Thymus (tissue), 14 donors: ENCODE measurements at places on chromosomes 5 and 9.

DNA sequence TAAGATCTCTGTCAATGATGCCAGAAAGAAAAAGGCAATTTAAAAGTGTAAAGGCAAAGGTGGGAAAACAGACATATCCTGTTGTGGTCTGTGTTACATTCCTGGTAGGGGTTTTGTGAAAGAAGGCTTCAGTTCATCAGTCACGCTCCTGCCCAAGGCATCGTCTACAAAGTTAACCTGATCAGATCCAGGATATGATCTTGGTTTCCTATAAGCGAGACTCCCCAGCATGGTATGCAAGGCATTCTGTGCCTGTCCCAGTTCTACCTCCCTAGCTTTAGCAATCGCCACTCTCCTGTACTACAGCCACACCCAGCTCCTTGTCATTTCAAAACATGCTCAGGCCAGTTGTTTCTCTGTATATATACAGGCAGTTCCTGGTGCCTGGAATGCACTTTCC lies 58.0 kb upstream of the PTPN3 start:
- H3K27ac ChIP-seq: no peak overlapping the region
- no peaks in the 10 kb centered on the region for H3K4me1 ChIP-seq
- H3K36me3 ChIP-seq: no peaks in the 10 kb centered on the region
- no peak for DNase-seq

- H3K27ac ChIP-seq: no peak overlapping the region
- H3K4me3 ChIP-seq: no peak overlapping the region
- H3K36me3 ChIP-seq: no peaks in the 10 kb centered on the region
- no peaks in the 10 kb centered on the region for H3K4me1 ChIP-seq
Observed at GRCh38 chr5:60887096-60887495, 43.0 kb upstream of the ELOVL7 start.

DNA sequence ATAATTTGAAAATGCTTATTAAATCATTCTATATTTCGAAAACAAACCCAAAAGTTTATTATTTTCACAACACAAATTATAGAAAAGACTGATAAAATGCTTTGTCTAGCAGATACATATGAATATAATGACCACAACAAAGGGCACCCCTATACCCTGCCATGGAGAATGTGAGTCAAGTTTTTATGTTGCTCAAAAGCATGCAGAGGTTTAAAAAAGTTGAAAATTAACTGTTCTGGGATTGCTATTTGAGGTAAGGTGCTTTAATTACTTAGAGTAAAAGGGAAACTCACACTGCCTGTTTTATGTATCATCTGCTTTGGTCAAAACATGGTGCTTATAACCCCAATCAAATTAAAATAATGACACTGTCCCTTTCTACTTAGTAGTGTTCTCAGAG lies 41.0 kb downstream of the MLANA start:
- no peak overlapping the region for H3K27ac ChIP-seq
- H3K4me1 ChIP-seq: no peaks in the 10 kb centered on the region
- peaks cover 5% of the 10 kb centered on the region for H3K36me3 ChIP-seq
- no peak for DNase-seq
- H3K4me3 ChIP-seq: no peak overlapping the region

DNA sequence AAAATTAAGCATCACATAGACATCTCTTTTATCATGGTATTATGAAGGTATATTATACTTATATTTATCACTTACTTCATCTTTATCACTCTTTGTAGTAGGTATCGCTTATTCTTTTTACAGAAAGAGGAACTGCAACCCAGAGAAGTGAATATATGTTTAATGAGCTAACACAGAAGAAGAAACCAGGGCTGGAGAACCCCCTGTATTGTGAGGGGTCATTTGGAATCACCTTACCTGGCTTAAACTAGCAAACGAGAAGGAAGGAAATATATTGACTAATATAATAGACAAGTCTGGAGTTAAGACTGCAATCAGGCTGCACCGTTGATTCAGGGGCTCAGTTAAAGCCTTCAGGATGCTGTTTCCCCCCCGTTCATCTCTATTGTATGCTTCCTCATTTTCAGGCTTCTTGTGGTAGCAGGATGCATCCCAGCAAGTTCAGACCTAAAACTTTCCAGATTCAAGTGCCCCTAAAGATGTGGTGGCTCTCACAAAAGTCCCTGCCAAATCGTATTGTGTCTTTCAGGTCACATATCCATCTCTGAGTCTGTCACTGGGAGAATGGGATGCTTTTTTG lies 146.4 kb downstream of the GCNT1 start:
- H3K4me3 ChIP-seq: no peak overlapping the region
- H3K36me3 ChIP-seq: no peaks in the 10 kb centered on the region
- no peaks in the 10 kb centered on the region for H3K4me1 ChIP-seq
- DNase-seq: no peak
- no peaks in the 10 kb centered on the region for H3K27me3 ChIP-seq
- H3K27ac ChIP-seq: no peak overlapping the region

DNA sequence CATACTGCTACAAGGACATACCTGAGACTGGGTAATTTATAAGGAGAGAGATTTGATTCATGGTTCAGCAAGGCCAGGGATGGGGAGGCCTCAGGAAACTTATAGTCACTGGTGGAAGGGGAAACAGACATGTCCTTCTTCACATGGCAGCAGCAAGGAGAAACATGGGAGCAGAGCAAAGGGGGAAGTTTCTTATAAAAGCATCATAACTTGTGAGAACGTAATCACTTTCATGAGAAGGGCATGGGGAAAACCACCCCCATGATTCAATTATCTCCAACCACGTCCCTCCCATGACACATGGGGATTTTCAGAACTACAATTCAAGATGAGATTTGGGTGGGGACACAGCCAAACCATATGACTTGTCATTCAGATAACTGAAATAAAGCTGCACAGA lies 100.9 kb downstream of the ST8SIA4 start:
- H3K4me3 ChIP-seq: no peak overlapping the region
- H3K4me1 ChIP-seq: no peaks in the 10 kb centered on the region
- H3K36me3 ChIP-seq: no peaks in the 10 kb centered on the region
- H3K27ac ChIP-seq: no peak overlapping the region

GRCh38 chr9:91282292-91282691 lies 79.4 kb downstream of the AUH start:
- no peak overlapping the region for H3K27ac ChIP-seq
- no peaks in the 10 kb centered on the region for H3K4me1 ChIP-seq
- H3K4me3 ChIP-seq: no peak overlapping the region
- no peaks in the 10 kb centered on the region for H3K27me3 ChIP-seq
- no peaks in the 10 kb centered on the region for H3K36me3 ChIP-seq
